ENCODE measurements at places on chromosomes 1 and 21. TPM values are rescaled to one million over a fixed set of nuclear protein-coding genes. Genes with fewer than 3 reads are reported as not detected.
A peak's percentile ranks its signal among the peaks of the same experiment; 100 is the strongest.

- no peaks in the 10 kb centered on the region for H3K4me1 ChIP-seq
- no peak overlapping the region for H3K27ac ChIP-seq
- no peak for DNase-seq
- H3K4me3 ChIP-seq: no peak overlapping the region
Measured at GRCh38 chr1:247417831-247418230, 1.9 kb downstream of the NLRP3 start.

GRCh38 chr1:24727501-24728216 lies 17.6 kb upstream of the CLIC4 start:
- H3K27me3 ChIP-seq: no peaks in the 10 kb centered on the region
- no peaks in the 10 kb centered on the region for H3K36me3 ChIP-seq
- H3K27ac ChIP-seq: peak overlapping the region; percentile 73
- no peaks in the 10 kb centered on the region for H3K4me1 ChIP-seq
- no peak overlapping the region for H3K4me3 ChIP-seq

ERICH3 gene
- 0.50 TPM for total RNA-seq

GRCh38 chr1:233097959-233098580 lies 147.7 kb downstream of the NTPCR start:
- no peak overlapping the region for H3K4me3 ChIP-seq
- no peaks in the 10 kb centered on the region for H3K4me1 ChIP-seq
- no peaks in the 10 kb centered on the region for H3K27me3 ChIP-seq
- no peaks in the 10 kb centered on the region for H3K36me3 ChIP-seq
- no peak overlapping the region for H3K27ac ChIP-seq

- H3K27me3 ChIP-seq: peaks cover 58% of the 10 kb centered on the region
- H3K4me3 ChIP-seq: no peak overlapping the region
- DNase-seq: no peak
- H3K4me1 ChIP-seq: no peaks in the 10 kb centered on the region
- no peak overlapping the region for H3K27ac ChIP-seq
Measured at GRCh38 chr1:50417946-50418599, 5.2 kb downstream of the DMRTA2 start.

DIRAS3 gene
- 8.8 TPM for total RNA-seq

DNA sequence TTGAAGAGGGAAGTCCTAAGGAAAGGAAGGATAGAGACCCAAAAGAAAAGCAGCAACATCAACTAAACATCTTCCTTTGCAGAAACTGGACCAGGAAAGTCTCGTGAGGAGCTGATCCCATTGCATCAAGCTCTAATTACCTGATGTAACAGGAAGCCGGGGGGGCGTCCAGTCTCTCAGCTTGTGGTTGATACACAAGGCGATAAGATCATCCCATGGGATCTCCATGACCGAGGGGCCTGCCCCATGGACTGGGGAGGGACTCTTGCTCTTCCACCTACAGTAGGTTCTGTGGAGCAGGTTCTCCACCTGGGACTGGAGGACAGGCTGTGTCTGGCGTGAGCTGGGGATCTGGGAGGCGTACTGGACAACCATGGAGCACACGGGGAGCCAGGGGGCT lies 14.8 kb upstream of the LSS start:
- DNase-seq: no peak
- no peaks in the 10 kb centered on the region for H3K4me1 ChIP-seq
- H3K27me3 ChIP-seq: no peaks in the 10 kb centered on the region
- H3K36me3 ChIP-seq: peaks cover 16% of the 10 kb centered on the region

PTAFR gene
- 16.4 TPM for total RNA-seq

ATAD3C gene
- total RNA-seq: 10.0 TPM

- H3K4me3 ChIP-seq: no peak overlapping the region
- H3K27me3 ChIP-seq: no peaks in the 10 kb centered on the region
- H3K27ac ChIP-seq: no peak overlapping the region
- DNase-seq: no peak
- no peaks in the 10 kb centered on the region for H3K4me1 ChIP-seq
- H3K36me3 ChIP-seq: no peaks in the 10 kb centered on the region
Measured at GRCh38 chr1:119467219-119467618, 39.8 kb upstream of the HSD3B1 start.

DNA sequence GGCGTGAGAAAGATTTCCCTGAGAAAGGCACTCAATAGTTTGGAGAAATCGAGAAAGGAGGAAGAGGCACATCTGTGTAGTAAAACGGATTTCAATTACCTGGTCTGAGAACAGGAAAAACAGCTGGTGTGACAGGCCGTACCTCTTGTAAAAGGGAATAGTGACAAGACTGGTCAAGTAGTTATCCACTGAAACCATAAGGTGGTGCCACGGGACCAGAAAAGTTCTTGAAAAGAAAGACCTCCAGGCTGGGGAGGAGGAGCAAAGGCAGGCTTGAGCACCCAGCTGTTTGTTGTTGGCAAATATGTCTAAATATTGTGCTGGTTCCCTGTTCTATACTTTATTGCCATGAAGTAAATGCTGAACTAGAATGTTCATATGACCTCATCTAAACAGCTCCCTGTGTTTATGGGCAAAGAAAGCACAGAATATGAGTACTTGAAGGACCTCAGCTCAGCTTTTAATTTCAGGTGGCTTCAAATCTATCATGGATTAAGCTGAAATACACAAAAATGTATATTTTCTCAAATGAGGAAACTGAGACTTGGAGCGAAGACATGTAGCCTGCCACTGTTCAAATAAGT lies 4.0 kb downstream of the HAO2 start:
- no peak overlapping the region for H3K27ac ChIP-seq
- peak; percentile 77 for DNase-seq
- peak overlapping the region; percentile 8 for H3K4me3 ChIP-seq
- H3K36me3 ChIP-seq: no peaks in the 10 kb centered on the region
- H3K27me3 ChIP-seq: no peaks in the 10 kb centered on the region

DNA sequence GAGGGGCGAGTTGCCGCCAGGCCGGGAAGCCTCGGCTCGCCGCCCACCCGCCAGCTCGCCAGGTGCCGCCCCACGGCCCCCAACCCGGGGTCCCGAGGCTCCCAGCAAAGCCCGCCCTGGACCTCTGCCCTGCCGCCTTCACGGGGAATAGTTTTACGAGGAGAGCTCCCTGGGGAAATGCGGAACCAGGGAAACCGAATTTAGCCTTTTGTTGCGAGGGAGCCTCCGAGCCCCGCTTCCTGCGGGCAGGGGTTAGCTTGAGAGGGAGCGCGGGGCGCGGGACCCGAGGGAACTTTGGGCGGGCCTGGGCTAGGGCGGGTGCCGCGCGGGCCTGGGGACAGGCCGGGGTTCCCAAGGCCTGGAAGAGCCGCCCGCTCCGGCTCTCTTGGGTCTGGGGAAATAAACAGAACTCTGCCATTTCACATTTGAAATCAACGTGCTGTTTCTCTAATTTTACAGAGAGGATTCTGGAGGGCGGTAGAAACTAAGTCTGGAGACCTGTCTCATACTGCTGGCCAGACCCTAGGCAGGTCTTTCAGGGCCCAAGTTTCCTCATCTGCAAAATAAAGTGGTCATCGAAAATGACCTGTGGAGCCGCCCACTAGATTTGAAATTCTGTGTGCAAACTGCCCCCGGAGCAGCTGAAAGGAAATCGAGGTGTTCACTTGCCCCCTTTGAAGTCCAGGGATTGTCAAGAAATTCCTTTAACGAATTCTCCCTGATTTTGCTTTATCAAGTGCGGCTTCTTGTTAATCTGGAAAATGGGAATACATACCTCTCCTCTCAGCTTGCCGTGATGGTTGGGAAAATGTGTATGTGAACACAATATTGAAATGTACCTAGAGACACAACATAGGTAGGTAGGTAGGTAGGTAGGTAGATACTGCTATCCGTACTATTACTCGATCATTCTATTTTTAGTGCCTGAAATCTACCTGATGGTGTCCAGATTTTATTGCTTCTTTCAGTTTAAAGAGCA lies 749 bp upstream of the GLUL start:
- H3K27me3 ChIP-seq: no peaks in the 10 kb centered on the region
- H3K4me1 ChIP-seq: peaks cover 16% of the 10 kb centered on the region

GRCh38 chr1:234989479-234990327 lies 138.9 kb downstream of the TOMM20 start:
- no peaks in the 10 kb centered on the region for H3K36me3 ChIP-seq
- H3K4me1 ChIP-seq: peaks cover 14% of the 10 kb centered on the region
- peak overlapping the region; percentile 68 for H3K27ac ChIP-seq
- H3K27me3 ChIP-seq: no peaks in the 10 kb centered on the region
- H3K4me3 ChIP-seq: no peak overlapping the region
- DNase-seq: no peak

DNA sequence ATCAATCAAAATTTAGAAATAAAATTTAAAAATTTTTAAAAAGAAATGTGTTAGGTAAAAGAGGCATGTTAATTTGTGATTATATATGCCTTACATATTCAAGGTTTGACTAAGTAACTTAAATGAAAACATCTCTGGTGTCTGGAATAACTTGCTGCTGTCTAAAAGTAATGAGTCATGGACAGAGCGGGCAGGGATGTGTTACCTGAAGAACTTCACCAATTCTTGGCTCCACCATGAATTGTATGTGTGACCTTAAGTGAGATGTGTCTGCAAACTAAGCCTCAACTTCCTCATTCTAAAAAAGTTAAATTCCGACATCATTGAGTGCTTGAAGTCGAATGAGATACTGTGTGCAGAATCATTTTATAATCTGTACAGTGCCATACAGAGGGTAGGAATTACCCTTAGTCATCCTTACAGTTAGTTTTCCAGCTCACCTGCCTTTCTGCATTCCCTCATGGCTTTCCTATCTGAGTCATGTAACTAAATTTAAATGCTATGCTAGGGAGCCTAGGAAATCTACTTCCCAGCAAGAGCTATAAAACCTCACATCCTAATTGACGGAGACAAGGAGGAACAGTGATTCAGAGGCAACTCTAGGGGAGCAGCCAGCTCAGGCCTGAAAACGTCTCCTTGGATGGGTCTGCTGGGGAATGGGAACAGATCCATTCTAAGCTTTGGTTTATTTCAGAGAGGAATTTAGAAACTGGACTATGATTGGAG lies 100.7 kb upstream of the TSPAN2 start:
- H3K27ac ChIP-seq: no peak overlapping the region
- H3K36me3 ChIP-seq: no peaks in the 10 kb centered on the region
- no peak for DNase-seq
- no peaks in the 10 kb centered on the region for H3K27me3 ChIP-seq

DNA sequence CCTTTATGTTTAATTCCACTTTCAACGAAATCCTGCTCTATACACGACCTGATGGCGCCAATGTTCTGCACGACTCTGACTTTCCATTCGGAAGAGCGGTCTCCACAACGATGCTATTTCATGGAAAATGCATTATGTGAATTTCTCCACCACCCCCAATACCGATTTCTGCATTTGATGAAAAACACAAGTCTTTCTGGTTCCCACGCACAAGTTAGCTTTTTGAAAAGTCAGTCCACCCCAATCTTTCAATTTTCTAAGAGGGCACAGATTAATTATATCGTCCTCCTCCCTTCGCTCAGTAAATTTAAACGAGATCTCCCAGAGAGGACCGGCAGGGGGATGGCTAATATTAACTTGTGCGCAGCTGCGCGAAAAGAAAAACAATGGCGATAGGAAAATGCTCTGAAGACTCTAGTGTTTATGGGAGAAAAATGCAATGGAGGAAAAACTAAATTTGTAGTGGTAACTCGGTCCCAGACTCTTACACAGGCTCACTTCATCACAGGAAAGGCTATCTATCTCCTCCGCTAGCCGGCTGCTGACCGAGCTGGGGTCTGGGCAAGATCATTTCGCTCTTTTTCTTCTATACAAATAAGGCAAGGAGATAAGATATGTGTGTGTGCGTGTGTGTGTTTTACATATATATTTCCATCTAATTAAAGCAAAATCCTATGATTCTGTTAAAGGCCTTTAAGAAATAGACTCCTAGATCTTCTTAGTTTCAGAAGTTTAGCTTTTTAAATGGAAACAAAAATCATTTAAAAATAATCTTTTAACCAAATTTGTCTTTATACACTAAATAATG lies 1.2 kb upstream of the LHX8 start:
- H3K36me3 ChIP-seq: no peaks in the 10 kb centered on the region
- no peak overlapping the region for H3K27ac ChIP-seq
- no peak overlapping the region for H3K4me3 ChIP-seq
- DNase-seq: no peak
- H3K4me1 ChIP-seq: no peaks in the 10 kb centered on the region

GRCh38 chr1:222976453-222976852 lies 161.6 kb downstream of the DISP1 start:
- H3K4me3 ChIP-seq: no peak overlapping the region
- no peaks in the 10 kb centered on the region for H3K36me3 ChIP-seq
- no peaks in the 10 kb centered on the region for H3K27me3 ChIP-seq
- DNase-seq: no peak

PRAMEF14 gene
- total RNA-seq: not detected

GRCh38 chr1:46485564-46486431 lies 3.8 kb upstream of the DMBX1 start:
- H3K4me1 ChIP-seq: peaks cover 9% of the 10 kb centered on the region
- H3K27me3 ChIP-seq: peaks cover 58% of the 10 kb centered on the region
- H3K4me3 ChIP-seq: no peak overlapping the region
- DNase-seq: no peak
- H3K36me3 ChIP-seq: no peaks in the 10 kb centered on the region

DNA sequence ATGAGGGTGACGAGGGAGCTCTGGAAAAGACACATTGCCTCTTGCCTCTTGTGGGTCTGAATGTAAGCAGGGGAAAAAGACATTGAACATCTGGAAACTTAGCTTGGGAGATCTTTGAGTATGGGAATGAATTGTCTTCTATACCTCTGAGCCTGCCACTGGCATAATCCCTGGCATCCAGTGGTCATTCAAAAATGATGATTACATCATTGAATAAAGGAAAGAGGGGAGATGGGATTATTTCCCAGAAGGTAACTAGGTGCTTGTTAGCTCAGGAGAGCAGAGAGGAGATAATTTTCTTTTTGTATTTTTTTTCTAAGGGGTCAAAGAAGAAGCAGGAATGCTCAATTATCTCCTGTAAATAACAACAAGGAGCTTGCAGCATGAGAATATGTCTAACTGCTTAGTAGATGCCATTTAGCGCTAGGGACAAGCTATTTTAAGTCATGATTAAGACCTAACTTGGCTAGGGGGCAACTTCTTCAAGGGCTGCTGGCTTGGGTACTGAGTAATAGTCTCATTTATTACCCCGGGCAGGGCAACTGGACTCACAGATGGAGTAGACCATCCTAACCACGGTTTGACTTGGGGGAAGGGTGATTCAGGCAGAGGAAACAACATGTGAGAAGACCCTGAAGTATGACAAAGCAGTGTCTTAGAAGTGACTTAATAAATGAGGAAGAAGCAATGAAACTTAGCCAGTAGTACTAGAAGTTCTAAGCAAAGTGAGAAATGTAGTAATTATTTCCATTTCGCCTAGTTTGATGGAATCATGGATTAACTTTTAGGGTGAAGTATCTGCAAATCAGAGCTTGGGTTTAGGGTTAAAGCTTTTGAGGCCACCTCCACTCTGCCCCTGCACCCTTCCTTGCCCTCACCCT lies 11.0 kb upstream of the XCL2 start:
- no peak overlapping the region for H3K4me3 ChIP-seq
- H3K27me3 ChIP-seq: no peaks in the 10 kb centered on the region
- H3K36me3 ChIP-seq: no peaks in the 10 kb centered on the region
- no peak for DNase-seq

BARHL2 gene
- not detected for total RNA-seq

- DNase-seq: no peak
- H3K4me1 ChIP-seq: no peaks in the 10 kb centered on the region
- no peak overlapping the region for H3K4me3 ChIP-seq
- no peaks in the 10 kb centered on the region for H3K36me3 ChIP-seq
- H3K27me3 ChIP-seq: no peaks in the 10 kb centered on the region
Measured at GRCh38 chr1:63973005-63973419, 199.2 kb downstream of the ROR1 start.

- H3K4me1 ChIP-seq: no peaks in the 10 kb centered on the region
- H3K27me3 ChIP-seq: no peaks in the 10 kb centered on the region
- no peak overlapping the region for H3K4me3 ChIP-seq
Measured at GRCh38 chr1:54843449-54843848, 42.3 kb upstream of the TTC22 start.

OR6N1 gene
- total RNA-seq: not detected

GRCh38 chr1:205319081-205320018 lies 2.2 kb downstream of the NUAK2 start:
- H3K27me3 ChIP-seq: no peaks in the 10 kb centered on the region
- peak overlapping the region; percentile 56 for H3K4me3 ChIP-seq
- H3K36me3 ChIP-seq: peaks cover 2% of the 10 kb centered on the region
- H3K27ac ChIP-seq: peak overlapping the region; percentile 80
- H3K4me1 ChIP-seq: peaks cover 42% of the 10 kb centered on the region
